ENCODE measurements at places on chromosomes 12 and 14. TPM values are rescaled to one million over a fixed set of nuclear protein-coding genes. Genes with fewer than 3 reads are reported as not detected.
A peak's percentile ranks its signal among the peaks of the same experiment; 100 is the strongest.

Gene ZFYVE26
- 5.2 TPM for polyA plus RNA-seq

Gene ATL1
- polyA plus RNA-seq: 1.4 TPM

Gene RILPL1
- 127 TPM for polyA plus RNA-seq

Gene RNFT2
- polyA plus RNA-seq: 0.81 TPM

Gene CCDC38
- 0.05 TPM for polyA plus RNA-seq

Gene MMP14
- 33.3 TPM for polyA plus RNA-seq

Gene HOXC10
- not detected for polyA plus RNA-seq

- DNase-seq: no peak
Observed at GRCh38 chr14:20493634-20494033, 11.7 kb upstream of the RNASE10 start.

GRCh38 chr14:75365116-75365515 is 62.7 kb upstream of the JDP2 start:
- DNase-seq: no peak

GRCh38 chr12:10395390-10395998 is 5.7 kb upstream of the KLRK1 start:
- DNase-seq: no peak

GRCh38 chr12:40583743-40584142 is 108.5 kb upstream of the CNTN1 start:
- no peak for DNase-seq

- no peak for DNase-seq
Observed at GRCh38 chr14:77151245-77151644, 9.7 kb upstream of the ZDHHC22 start.

- DNase-seq: no peak
Observed at GRCh38 chr14:101721111-101721510, 40.4 kb upstream of the PPP2R5C start.

DNA sequence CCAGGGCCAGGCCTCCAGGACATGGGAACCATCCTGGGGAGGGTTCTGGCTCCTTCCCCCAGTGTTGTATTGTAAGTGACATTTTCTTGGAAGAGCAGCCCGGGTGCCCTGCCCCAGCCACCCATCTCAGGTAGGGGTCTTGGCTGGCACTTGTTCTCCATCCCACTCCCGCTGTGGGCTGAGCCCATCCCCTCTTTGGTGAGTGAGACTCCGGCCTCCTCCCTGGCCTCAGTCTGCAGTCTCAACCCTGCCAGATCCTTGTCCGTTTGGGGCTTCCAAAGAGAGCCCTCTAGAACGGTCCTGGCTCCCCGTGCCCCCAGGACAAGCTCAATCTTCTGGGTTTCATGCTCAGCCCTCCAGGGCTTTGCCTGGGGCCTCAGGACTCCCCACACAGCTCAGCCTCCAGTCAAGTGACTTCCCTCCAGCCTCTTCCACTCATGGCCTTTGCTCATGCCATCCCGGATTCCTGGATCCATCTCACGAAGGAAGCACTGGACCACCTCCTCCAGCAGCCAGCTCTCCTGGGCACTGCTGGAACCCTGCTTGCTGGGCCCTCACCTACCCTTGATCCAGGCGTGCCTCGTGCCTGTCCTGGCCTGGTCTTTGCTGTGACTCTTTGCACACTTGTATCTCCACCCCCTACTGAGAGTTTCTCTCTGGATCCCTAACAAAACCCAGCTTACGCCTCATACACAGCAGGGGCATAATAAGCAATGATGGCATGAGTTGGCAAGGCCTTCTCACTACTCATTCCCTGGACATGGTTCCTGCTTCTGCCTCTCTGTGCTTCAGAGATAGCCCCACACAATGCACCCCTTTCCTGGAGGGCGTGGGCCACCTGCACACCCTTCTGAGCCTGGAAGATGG is 297.4 kb upstream of the RTL1 start:
- no peak for DNase-seq

- no peak for DNase-seq
Observed at GRCh38 chr12:15526033-15526432, 203.7 kb downstream of the PTPRO start.

DNA sequence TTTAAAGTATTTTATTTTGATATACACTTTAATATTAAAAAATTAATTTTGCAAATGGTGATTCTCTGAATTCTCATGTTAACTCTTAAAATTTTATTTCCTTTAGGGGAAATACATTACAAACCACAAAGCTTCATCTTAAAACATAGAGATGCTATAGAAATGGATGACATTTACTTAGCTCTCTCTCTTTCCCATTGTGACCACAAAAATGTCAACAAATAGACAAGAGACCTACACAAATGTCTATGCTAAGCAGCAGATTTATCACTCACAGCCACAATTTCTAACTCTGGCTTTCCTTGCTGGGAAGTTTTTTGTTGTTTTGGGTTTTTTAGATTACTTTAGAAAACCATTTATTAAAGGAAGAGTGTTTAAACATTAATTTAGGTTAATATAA is 19.9 kb upstream of the PHC1 start:
- no peak for DNase-seq

DNA sequence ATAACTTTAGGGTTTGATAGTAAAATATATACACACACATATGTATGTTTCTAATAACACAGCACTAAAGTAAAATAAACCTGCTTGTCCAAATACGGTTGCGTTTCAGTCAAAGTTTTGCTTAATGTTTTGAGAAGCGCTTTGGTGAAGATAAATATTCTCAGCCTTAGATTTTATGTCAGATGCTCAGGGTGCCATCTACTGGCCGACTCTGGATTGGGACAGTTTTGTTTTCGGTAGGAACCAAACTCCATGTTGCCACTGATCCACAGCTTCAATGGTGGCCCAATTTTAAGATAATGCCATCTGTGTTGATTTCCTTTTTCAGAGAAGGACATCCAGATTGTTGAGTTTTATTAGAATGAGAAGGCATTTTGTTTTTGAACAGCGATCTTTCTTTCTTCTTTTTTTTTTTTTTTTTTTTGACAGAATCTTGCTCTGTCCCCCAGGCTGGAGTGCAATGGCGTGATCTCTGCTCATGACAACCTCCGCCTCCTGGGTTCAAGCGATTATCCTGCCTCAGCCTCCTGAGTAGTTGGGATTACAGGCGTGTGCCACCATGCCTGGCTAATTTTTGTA is 43.1 kb downstream of the LLPH start:
- DNase-seq: peak; percentile 79

DNA sequence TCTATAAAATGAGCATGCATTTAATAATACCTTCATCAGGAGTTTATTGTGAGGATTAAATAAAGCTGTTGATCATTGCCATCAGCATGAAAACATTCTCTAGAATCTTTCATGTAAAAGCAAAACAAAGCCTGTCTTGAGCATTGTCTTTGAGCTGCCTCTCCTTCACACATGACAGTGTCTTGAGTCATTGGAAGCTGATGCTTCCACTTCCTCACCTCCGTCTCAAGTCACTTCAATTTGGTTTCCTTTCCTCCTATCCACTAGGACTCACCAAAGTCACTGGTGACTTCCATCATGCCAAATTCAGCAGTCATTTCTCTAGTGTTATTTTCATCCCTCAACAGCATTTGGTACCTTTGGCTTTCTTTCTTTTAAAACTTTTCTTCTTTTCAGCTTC is 31.6 kb upstream of the MYBPC1 start:
- DNase-seq: no peak

DNA sequence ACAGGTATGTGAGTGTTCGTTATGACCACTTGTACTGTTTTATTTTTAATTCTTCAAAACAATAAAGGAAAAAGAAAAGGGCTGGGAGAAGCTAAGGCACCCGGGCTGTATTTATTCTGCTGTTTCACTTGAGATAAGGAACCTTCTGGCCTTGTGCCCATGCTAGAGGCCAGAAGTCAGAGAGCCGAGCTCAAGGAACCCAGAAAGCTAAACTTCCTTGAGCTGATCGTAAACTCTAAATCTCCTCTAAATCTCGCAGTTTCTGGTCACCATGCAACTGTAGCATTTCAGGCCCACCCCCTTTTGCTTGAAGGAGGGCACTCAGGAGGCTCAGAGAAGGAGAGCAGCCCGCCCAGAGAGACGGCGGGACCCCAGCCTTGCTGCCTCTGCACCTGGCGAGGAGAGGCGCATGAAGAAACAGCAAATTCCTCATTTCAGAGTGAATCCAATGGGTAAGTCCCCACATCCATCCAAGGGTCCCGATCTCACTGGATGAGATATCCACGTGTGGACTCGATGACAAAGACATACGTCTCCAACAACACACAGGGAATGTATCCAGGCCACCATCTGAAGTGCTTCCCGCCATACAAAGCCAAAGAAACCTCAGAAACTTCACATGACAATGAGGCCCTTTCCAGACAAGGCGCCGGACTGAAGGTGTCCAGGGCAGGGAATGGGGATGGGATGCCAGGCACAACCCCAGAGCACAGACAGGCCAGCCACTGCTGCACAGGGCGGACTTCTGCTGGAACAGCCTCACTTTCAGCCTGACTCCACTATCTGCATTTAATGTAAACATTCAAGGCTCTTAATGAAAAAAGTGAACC is 14.6 kb downstream of the CCDC88C start:
- DNase-seq: no peak

DNA sequence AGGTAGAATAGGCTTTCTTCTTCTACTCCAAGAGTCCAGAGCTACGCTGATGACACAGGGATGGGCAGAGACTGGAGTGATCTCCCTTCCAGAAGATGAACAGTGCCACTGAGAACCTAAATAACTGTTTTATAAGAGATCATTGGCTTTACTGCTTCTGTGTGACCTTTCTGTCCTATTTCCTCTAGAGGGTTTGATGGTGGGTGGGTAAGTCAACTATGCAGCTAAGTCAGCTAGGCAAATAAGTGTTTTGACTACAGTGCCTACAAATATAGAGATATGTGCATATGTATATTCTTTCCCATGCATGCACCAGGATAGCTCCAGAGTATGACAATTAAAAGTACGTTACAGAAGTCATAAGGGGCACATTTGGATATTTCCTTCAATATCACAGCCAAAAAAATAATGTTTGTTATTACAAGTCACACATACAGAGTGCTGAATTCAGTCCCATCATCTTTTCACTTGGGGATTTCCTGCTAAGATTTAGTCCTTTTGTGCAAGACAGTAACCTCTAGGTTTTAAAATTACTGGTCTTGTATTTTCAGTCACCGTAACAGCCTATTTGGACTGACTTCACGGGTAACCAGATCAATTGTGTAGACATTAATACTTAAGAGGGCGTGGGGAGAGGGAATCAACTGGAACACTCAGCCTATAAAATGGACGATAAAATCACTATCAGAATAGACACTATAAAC is 412.6 kb upstream of the SOX5 start:
- DNase-seq: no peak

DNA sequence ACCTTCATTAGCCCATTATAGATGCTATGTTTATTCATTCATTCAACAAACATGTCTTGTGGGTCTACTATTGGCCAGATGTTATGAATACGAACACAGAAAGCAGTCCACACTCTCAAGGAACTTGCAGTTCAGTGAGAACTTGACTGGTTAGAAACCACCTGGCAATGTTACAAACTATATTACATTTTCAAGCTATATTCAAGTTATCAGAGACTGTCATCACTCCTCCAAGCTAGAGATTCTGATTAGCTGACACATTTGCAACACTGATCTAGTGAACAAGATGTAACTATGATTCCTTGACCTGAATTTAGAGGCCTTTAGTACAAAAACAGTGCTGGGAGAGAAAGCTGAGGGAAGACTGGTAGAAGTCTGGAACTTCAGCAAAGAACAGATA is 170.7 kb upstream of the EEA1 start:
- no peak for DNase-seq

GRCh38 chr12:110100315-110100970 is 23.7 kb upstream of the IFT81 start:
- peak; percentile 70 for DNase-seq

GRCh38 chr12:3076730-3077571 is at the start of gene TSPAN9:
TSS of gene TSPAN9 (plus strand) at chr12:3077379. CDS start at chr12:3201194, 123,815 bp downstream.
- DNase-seq: peak; percentile 83

- no peak for DNase-seq
Observed at GRCh38 chr14:57085801-57086200, 182.9 kb downstream of the EXOC5 start.

DNA sequence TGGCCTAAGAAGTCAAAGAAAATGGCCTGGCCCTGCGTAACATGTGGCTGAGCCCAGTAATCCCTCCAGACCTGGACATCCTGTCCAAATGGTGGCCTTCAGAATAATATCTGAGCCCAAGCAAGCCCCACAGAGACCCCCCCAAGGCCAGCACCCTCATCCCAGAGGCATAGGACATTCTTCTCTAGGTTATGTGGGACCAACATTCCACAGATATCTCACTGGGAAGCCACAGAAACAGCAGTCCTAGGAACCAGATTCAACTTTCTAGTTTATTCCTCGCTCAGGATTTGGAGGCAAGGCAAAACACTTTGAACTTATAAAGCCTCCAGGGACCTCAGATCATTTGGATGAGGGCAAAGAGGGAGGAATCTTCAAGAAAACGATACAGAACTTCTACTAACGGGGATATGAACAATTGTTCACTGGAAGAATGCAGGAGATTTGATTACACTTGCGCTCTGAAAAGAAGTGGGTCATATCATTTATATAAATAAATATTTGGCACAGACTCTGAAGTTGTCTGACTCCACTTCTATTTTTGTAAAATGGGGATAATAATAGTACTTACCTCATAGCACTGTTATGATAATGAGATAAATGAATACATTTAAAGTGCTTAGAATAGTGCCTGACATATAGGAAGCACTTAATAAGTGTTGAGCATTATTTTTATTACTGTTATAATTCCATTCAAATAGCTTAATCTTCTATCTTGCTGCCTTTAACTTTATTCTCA is 171.5 kb downstream of the NUAK1 start:
- DNase-seq: no peak

- peak; percentile 74 for DNase-seq
Observed at GRCh38 chr14:68819260-68819691, 26.4 kb upstream of the ZFP36L1 start.

DNA sequence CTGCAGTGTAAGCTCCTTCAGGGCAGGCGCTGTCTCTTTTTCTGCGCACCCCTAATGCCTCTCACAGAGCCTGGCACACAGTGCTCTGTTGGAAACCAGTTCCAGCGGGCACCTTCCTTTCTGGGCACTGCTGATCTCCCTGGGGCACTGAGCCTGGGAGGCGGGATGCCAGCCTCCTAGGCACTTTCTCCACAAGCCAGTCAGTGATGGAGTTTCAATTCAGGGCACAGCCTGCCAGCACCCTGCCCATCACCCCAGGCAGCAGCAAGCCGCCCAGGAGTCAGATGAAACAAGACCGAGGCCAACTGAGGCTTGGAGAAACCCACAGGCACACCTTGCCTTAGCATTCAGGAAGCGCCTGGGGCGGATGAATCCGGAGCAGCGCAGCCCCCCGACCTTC is 5.7 kb upstream of the CTDSP2 start:
- DNase-seq: peak; percentile 76

DNA sequence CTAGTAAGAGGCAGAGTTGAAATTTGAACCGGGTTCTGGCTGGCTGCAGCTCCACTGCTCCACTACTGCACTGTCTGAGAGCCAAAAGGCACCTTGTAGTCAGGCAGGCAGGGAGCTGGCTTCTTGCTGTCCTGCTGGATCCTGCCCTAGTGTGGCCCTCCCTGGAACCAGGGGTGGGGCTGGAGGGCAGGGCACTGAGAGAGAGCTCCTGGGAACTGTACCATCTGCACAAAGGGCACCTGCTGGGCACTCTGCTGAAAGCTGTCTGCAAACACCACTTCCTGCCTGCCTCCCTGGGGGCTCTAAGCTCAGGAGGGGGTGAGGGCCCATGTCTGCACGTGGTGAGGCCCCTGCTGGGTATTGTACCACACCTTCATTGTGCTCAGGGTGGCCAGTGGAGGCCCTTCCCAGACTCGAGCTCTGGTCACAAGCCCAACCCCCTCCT is 19.0 kb upstream of the TCL1B start:
- no peak for DNase-seq

- no peak for DNase-seq
Observed at GRCh38 chr14:20262642-20263128, 23.6 kb downstream of the OR11H4 start.
